ENCODE measurements at places on chromosomes 16 and 17.

- no peak for DNase-seq
These were observed 1951.0 kb downstream of the TP53TG3F start for GRCh38 chr16:35410438-35410837.

GRCh38 chr17:74578979-74579378, 11.7 kb upstream of the CD300H start:
- no peak for DNase-seq

DNA sequence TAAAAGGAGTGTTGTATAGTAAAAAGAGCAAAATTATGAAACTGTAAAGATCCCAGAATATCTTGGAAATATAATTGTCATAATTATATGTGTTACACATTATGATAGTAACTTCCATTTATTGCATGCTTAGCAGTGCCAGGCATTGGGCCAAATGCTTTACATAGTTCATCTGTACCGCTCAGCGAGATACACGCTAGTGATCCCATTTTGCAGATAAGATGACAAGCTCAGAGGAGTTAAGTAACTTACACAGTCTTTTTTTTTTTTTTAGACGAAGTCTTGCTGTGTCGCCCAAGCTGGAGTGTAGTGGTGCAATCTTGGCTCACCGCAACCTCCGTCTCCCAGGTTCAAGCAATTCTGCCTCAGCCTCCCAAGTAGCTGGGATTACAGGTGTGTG, 6.8 kb upstream of the EZH1 start:
- DNase-seq = no peak

DNA sequence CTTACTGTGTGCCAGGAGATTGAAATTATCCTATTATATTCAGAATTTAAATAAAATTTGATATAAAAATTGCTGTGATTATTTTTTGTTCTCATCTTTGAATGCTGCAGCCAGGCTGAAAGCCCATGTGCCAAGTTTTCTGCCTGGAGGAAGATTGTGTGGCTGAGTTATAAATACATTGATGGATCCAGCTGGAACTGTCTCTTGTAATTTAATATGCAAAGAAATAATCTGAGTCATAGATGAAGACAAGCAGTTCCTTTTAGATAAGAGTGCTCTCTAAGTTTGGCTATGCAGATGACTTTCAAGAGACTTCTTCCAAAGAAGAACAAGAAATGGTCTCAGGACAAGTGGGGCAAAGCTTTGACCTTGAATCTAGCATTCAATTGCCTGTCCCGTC, 871.0 kb downstream of the CDH11 start:
- DNase-seq = no peak

GRCh38 chr16:84992717-84993075, 18.6 kb downstream of the ZDHHC7 start:
- no peak for DNase-seq

DNA sequence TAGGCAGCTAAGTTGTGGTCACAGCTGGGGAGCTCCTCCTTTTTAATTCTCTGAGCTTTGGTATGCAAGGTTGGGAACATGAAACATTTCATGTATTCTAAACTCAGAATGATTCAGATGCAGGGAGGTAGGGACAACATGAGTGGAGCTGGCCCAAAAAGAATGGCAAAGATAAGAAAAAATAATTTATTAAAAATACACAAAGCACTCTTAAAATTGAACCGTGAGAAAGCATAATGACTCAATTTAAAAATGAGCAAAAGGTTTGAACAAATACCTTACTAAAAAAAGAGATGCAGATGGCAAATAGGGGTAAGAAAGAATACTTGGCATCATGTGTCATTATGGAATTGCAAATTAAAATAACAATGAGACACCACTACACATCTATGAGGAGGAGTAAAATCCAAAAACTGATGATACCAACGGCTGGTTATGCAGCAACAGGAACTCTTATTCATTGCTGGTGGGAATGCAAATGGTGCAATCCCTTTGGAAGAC, 175.6 kb upstream of the IRX3 start:
- DNase-seq = no peak

GRCh38 chr17:27627514-27627913, 3.5 kb upstream of the LGALS9 start:
- no peak for DNase-seq

DNA sequence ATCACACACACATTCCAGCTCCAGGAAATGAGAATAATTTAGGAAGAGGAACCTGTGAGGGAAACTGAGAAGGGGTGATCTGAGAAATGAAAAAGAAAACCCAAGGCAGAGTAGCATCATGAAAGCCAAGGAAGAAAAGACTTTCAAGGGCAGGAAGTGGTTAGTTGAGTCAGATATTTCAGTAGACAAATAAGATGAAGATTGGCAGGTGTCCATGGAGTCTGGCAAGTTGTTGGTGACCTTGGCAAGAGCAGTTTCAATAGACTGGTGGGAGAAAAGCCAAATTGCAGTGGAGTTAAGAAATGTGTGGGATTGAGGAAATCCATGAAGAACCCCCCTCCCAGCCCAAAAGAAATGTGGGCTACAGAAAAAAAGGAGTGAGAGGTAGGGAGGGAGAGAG, 10.7 kb downstream of the GNAO1 start:
- peak; percentile 56 for DNase-seq

DNA sequence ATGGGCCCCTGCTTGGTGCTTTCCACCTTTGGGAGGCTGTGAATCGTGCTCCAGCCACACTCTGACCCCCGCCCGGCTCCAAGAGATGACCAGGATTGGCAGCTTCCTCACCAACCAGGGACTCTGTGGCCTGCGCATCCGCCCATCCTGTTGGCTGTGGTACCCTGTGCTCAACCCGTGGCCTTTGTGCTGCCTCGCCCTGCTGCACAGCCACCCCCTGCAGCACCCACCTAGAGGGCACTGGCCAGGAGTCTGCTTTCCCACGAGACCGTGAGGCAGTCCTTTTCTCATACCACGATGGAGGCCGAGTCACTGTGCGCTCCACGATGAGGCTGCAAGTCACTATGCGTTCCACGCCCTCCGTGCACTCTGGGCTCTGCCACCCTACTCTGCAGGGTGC, 19.4 kb downstream of the NME3 start:
- no peak for DNase-seq

DNA sequence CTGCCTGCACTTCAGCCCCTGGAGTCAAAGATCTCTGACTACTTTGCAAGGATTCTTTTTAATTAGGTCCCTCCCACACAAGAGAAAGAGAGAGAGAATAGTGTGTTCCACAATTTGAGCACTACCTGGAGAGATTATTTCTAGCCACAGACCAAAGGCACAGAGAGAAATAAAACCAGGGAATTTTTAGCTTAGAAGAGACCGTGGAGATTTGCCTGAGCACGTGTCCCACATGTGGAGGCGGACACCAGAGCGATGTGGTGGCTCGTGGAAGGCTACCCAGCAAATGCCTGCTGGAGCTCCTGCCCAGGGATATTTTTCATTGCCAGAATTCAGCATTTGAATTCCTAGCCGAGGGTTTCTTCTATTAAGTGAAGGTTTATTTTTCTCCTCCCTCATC, 50.6 kb downstream of the MGAT5B start:
- DNase-seq = no peak

GRCh38 chr17:29099527-29099926, 56.6 kb downstream of the PIPOX start:
- no peak for DNase-seq

DNA sequence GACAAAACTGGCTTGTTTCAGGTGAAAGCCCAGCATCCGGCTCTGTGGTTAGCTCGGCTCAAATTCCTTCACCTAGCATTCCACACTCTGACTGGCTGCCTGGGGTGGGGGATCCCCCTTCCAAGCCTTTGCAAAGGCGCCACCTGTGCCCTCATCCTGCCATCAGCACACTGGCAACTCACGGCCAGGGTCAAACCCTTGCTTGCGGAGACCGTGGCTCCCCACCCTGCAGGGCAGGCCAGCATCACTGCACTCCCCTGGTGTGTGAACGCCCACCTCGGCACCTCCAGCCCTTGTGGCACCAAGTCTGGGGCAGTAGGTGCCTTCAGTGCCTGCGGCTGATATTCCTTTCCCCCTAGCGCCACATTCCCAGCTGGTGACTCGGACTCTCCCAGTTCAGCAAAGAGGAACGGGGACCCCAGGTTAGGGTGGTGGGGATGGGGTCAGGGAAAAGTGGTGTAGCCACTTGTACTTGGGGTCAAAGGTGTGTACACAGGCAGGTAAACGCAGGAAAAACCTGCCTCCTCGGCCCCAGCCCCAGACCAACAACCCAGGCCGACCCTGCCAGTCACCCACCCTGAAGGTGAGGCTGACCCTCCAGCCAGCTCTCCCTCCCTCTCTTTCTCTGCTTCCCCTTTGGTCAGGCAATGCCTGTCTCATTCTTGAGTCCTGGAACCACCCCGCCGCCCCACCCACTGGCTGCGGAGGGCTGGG, 1.1 kb downstream of the FLII start:
- DNase-seq = peak; percentile 31

GRCh38 chr16:76294396-76295214, 17.4 kb downstream of the CNTNAP4 start:
- DNase-seq = no peak

- no peak for DNase-seq
These were observed 259.9 kb downstream of the SOX9 start for GRCh38 chr17:72380737-72381136.

DNA sequence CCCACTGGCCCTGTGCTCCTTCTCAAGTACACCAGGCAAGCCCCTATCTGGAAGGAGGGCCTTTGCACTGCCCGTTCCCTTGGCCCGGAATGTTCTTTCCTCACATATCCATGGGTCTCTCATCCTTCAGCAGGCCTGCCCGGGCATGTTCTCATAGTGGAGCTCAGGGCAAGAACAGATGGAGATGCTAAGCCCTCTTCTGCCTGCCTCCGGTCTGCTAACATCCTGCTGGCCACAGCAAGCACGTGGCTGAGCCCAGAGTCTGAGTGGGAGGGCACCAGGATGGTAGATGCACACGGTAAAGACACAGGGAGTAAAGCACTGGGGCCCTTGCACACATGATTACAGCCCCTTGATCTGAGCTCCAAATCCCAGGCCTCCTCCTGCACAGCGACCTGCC, 19.8 kb upstream of the ANKRD40CL start:
- DNase-seq = no peak

Measured in CD4-positive, alpha-beta T cell treated with Interleukin-21 for 1 hour (primary cell).